Stimulated activated CD4-positive, alpha-beta T cell treated with anti-CD3 and anti-CD28 coated beads, TNF-alpha, amount 100 ng/mL, for 1 hour (primary cell): ENCODE measurements at places on chromosomes 12 and 14.
A peak's percentile ranks its signal among the peaks of the same experiment; 100 is the strongest.

DNA sequence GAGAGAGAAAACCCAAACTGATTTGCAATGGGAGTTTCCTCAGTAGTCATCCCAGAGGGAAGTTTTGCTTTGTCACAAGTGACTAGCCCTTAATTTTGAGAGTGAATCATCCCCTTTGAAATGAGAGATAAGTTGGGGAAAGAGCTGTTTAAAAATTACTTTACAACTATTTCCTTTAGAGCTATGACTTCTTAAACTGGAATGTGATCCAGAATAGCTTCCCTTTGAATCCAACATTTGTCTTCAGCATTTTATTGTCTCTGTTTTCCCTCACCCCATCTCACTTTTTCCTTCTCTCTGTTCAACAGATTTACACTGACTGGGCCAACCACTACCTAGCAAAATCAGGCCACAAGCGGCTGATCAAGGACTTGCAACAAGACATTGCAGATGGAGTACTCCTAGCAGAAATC lies 109.3 kb downstream of the NAV3 start:
- no peak for DNase-seq

DNA sequence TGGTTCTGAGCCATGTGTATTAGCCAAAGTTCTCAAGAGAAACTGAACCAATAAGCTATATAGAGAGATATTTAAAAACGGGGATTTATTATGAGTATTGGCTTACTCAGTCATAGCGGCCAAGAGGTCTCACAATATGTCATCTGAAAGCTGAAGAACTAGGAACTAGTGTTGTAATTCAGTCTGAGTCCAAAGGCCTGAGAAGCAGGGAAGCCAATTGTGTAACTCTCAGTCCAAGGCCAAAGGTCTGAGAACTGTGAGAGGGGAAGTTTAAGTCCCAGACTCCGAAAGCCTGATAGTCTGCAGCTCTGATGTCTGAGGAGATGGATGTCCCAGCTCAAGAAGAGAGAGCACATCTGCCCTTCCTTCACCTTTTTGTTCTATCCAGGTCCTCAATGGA lies 344.8 kb upstream of the USP15 start:
- DNase-seq: no peak

- DNase-seq: no peak
These were observed 890 bp downstream of the TEP1 start for GRCh38 chr14:20412411-20412810.

DNA sequence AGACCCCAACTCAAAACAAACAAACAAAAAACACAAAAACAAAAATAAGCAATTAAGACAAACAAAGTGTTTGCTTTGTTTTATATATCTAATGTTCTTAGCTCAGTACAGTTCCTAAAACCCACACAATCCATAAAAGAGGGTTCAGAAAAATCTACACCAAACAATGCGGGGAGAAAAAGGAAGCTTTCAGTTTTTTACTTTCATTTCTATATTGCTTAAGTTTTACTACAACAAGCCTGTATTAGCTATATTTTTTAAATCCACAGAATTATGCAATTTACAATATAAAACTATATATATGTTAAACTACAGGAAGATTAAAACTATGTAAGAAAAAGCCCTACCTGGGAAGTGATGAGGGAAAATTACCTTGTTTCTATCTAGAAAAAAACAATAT lies 41.4 kb downstream of the CLIP1 start:
- DNase-seq: no peak

- no peak for DNase-seq
These were observed 71.0 kb downstream of the PHETA1 start for GRCh38 chr12:111297703-111298426.

GRCh38 chr14:22664261-22664660 lies 20.1 kb upstream of the OR6J1 start:
- no peak for DNase-seq

DNA sequence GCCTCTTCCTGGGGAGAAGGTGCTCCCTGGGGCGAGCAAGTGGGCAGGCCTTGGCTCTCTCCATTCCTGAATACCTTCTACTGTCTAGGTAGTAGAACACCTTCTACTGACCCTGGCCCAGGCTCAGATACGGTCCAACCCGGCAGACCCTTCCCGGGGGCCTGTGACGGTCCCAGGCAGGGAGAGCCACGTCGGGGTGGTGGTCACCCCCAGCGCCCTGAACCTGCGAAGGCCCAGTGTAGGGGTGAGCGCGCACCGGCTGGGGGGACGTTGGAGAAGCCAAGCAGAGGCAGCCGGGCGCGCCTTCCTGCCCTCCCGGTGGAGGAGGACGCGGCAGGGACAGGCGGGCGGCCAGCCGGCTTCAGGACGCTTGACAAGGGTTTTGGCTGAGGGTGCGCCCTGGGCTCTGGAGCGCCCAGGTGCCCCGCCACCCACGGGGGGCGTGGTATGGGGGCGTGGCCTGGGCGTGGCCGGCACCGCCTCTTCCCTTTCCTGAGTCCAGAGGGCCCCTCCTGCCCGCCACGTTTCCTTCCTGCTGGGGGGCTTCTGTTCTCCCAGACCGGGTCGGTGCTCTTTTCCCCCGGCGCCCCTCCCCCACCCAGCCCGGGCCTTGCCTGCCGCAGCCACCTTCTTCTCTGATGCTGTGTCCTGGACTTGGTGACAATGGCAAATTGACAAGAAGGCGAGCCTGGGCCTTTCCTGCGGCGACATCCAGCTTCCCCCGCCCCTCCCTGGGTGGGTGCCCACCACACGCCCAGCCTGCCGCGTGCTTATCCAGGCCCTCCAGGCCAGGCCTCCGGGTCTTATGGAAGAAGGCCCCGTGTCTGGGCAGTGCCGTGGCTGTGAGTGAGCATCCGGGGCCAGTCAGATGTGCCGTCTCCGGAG lies 24.5 kb upstream of the PPP1R13B start:
- DNase-seq: peak; percentile 26

- DNase-seq: no peak
These were observed 793.5 kb upstream of the NOVA1 start for GRCh38 chr14:27391331-27391730.

GRCh38 chr12:62448436-62448835 lies 18.2 kb upstream of the MON2 start:
- DNase-seq: no peak
